Hematopoietic multipotent progenitor cell treated with erythropoietin and hydrocortisone succinate and interleukin-3 and kit ligand, for 6 days (in vitro differentiated cells): ENCODE measurements at places on chromosomes 1 and 21.

GRCh38 chr1:45359882-45360513 lies 19.8 kb upstream of the MUTYH start:
- DNase-seq: peak; percentile 88

- no peak for DNase-seq
These were observed 7.9 kb upstream of the SRP9 start for GRCh38 chr1:225769687-225770086.

- no peak for DNase-seq
These were observed 19.6 kb upstream of the C2CD2 start for GRCh38 chr21:41973427-41973831.

- DNase-seq: no peak
These were observed 988.1 kb upstream of the B3GALT2 start for GRCh38 chr1:194174528-194174927.

GRCh38 chr1:167538657-167539056 lies 14.9 kb downstream of the CREG1 start:
- DNase-seq: no peak

- DNase-seq: no peak
These were observed 1.5 kb downstream of the MGST3 start for GRCh38 chr1:165632491-165632890.

- DNase-seq: peak; percentile 64
These were observed 14.2 kb downstream of the UTP11 start for GRCh38 chr1:38026592-38027200.

- no peak for DNase-seq
These were observed 62.5 kb downstream of the PRKAB2 start for GRCh38 chr1:147109762-147110161.

GRCh38 chr1:14954930-14955329 lies 198.6 kb upstream of the TMEM51 start:
- DNase-seq: no peak

DNA sequence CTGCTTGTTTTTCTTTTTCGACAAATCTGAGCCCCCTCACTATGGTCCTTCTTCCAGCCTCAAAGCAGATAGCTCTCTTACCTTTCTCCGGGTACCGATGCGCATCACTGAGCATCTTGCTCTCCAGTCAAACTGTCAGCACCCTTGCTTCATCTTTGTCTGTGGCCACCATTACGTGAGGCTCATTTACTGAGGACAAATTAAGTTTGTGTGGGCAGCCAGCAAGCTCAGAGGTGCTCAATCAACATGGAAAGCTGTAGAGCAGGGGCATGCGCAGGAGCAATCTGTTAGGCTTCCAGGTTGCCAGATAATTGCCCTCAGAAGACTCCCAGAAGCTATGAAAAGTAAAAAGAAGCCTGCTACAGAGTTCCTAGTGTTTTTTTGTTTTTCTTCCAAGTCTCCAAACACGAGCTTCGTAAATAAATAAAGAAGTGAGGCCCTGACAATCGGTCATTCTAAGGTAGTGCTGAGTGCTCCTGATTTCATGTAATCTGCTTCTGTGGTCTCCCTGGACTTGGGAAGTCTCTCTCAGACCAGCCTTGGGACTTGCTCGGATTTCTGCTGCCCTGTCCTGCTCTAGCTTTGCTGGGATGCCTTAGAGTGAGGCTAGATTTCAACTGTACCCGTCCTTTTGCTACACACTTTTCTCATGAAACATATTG lies 1.8 kb downstream of the C1orf53 start:
- DNase-seq: no peak

DNA sequence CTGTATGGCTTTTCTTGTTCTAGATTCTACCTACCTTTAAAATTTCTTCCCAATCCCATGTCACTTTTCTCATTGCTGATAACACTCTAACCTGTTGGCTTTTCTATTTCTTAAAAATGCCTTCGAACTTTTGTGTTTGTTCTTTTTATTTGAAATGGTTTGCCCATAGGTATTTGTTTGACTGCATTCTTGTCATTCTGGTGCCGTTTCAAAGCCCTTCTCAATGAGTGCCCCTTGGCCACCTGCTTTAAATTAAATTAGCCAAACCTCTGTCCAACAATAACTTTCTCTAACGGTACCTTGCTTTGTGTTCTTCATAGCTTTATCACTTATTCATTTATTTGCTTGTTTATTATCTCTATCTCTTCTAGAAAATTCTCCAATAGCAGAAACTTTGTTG lies 38.9 kb downstream of the KCTD3 start:
- DNase-seq: no peak
